ENCODE measurements at places on chromosomes 11 and 22.

DNA sequence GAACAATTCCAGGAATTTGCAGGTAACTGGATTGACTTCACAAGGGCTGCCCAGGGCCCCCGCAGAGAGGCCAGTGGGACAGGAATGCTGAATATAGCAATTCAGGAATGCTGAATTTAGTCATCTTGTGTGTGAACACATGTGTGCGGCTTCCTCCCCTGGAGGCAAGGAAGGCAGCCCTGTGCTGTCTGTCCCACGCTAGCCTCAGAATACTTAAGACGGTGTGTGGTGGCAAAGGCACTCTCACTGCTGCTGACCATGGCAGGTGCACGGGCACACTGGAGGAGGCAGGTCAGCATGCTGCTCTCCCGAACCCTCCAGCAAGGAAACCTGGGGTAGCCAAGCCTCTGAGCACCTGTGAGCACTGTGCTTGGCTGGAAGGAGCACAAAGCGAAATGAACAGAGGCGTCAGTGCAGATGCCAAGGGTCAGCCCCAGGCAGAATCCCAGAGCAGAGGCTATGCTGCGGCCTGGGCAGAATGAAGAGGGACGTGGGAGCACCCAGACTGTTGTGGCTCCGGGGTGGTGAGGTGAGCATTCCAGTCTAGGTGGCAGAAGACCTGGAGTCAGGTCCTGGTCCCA lies 2.7 kb downstream of the GNAZ start:
- no peak overlapping the region for H3K4me3 ChIP-seq
- H3K27ac ChIP-seq = no peak overlapping the region
- H3K36me3 ChIP-seq = no peaks in the 10 kb centered on the region
- H3K27me3 ChIP-seq = no peaks in the 10 kb centered on the region

- H3K4me1 ChIP-seq = peaks cover 61% of the 10 kb centered on the region
- H3K27ac ChIP-seq = no peak overlapping the region
- no peaks in the 10 kb centered on the region for H3K27me3 ChIP-seq
- no peak overlapping the region for H3K4me3 ChIP-seq
Measured at GRCh38 chr11:102458548-102458947, 6.0 kb upstream of the TMEM123 start.

DNA sequence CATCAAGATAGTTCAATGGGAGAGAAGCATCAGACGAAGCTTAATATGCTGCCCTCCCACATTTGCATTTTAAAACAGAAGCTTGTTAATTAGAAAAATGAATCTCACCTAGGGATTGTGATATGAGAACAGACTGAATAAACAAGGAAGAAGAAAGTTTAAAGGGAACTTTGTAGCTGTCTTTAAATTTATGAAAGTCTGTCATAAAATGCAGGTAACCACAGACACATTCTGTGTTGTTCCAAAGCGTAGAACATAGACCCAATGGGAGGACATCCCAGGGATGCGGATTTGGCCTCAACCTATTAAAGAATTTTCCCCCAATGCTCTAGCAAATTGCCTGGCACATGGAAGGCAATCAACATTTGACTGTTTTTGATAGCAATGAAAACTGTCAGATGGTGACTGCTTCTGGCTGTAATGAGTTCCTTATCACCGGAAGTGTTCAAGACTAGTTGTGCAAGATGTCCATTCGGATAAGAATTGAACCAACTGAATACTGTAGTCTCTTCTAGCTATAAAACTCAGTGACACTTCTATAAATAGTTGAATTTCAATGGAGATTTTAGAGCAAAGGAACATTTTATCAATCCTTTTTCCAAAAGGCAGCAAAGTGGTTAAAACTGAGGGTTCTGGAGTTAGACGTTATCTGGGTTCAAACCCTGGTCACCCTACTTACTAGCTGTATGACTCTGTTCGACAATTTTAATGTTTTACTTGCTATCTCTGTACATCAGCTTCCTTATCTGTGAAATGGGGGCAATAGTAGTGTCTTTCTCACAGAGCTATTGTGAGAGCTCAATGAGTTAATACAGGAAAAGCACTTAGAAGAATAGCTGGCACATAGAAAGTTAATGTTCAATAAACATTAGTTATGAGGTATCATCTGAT lies 64.9 kb downstream of the LIF start:
- no peaks in the 10 kb centered on the region for H3K36me3 ChIP-seq
- no peak overlapping the region for H3K27ac ChIP-seq
- H3K27me3 ChIP-seq = no peaks in the 10 kb centered on the region
- no peak overlapping the region for H3K4me3 ChIP-seq

DNA sequence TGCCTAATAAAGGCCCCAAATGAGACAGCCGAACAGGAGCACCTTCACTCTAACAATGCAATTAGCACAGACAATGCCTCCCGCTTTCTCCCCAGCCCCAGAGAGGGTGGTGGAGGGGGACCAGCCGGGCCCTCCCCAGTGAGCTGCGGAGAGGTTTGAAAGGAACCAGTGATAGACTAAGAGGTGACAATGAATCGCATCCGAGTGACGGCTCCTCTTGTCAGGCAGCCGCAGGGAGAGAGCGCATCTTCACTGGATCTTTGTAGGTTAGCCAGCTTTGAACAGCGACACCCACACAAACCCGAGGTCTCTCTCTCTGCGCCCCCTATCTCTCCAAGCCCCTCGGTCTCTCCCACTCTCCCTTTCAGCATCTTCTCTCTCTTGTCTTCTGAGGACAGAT lies 28.0 kb downstream of the FLRT1 start:
- H3K27ac ChIP-seq = no peak overlapping the region
- H3K36me3 ChIP-seq = no peaks in the 10 kb centered on the region
- H3K4me1 ChIP-seq = peaks cover 19% of the 10 kb centered on the region
- H3K27me3 ChIP-seq = peaks cover 7% of the 10 kb centered on the region
- H3K4me3 ChIP-seq = no peak overlapping the region
- DNase-seq = no peak

DNA sequence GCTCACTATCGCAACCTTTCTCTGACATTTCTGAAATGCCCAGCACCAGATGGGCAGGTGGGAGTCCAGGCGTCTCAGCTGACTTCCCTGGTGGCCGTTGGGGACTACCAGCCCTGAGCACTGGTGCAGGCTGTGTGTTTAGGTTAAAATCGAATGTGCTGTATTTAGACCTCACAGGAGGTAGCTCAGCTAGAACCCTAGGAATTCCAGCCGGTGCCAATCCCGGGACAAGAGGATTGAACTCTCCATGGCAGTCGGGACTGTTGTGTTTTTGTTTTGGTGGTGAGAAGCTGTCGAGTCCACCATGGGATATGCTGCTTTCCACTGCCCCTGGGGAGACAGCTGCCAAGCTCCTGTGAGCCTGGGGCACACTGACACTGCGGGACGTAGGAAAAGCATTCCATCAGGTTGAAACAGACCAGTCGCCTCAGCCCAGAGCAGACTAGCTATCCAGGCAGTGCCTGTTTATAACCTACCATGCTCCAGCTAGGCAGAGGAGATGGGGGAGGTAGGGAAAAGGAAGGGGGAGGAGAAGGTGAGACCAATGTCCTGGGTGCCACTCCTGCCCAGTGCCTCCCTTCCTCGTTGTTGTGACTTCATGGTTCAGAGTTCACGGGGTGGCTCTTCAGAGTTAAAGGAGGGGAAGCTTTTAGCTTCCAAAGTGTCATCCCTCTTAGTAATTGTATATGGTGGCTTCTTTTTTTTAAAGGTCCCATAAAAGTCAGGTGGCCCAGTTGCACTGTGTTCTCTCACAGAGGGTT lies 53.0 kb downstream of the MICAL2 start:
- DNase-seq = no peak
- H3K36me3 ChIP-seq = no peaks in the 10 kb centered on the region
- H3K4me1 ChIP-seq = no peaks in the 10 kb centered on the region
- peak overlapping the region; percentile 73 for H3K27ac ChIP-seq
- H3K27me3 ChIP-seq = no peaks in the 10 kb centered on the region

DNA sequence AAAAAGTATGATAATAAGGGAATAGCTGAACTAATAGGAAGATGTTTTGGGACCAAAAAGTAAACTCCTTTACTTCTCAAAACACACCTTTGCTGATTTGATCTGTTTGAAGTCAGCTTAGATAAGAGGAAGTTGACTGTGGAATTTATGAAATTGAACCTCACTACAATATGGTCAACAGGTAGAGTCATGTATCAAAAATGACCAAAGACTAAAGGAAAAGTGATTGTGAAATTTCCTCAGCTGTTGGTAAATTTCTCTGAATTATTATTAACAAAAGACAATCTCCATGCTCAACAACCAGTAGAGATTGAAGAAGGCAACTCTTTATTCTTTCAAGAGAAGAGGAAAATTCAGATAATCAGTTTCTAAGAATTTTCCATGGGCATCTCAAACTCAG lies 826.5 kb downstream of the KCNA4 start:
- no peaks in the 10 kb centered on the region for H3K4me1 ChIP-seq
- DNase-seq = no peak
- H3K36me3 ChIP-seq = no peaks in the 10 kb centered on the region

GRCh38 chr11:67289226-67289650 lies at the start of gene ANKRD13D:
TSS of gene ANKRD13D (plus strand) at chr11:67289303. CDS start at chr11:67289461, 158 bp downstream.
- peak within 1 kb of the TSS; percentile 99 for H3K27ac ChIP-seq
- H3K36me3 ChIP-seq = peaks cover 9% of the 10 kb centered on the region

DNA sequence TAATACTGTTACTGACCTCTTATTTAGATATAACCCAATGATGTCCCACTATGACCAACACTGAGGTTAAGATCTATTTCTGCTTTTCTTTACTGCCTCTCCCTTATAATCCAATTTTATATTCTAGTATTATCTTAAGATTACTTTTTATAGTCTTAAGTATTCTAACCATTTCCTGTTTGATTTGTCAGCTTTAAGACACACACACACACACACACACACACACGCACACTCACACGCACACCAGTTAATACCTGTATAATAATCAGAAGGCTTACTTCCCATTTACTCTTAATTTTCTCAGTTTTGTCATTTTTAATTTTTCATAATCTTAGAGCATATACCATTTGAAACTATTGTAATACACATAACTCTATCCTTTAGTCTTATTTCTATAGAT lies 226.0 kb upstream of the C11orf87 start:
- H3K4me3 ChIP-seq = no peak overlapping the region
- H3K4me1 ChIP-seq = no peaks in the 10 kb centered on the region
- H3K27me3 ChIP-seq = no peaks in the 10 kb centered on the region
- DNase-seq = no peak
- no peak overlapping the region for H3K27ac ChIP-seq
- H3K36me3 ChIP-seq = no peaks in the 10 kb centered on the region

- DNase-seq = no peak
- no peaks in the 10 kb centered on the region for H3K27me3 ChIP-seq
- no peak overlapping the region for H3K4me3 ChIP-seq
- no peak overlapping the region for H3K27ac ChIP-seq
- H3K4me1 ChIP-seq = peaks cover 18% of the 10 kb centered on the region
- H3K36me3 ChIP-seq = peaks cover 19% of the 10 kb centered on the region
Measured at GRCh38 chr11:10022764-10023163, 271.3 kb downstream of the SBF2 start.

GRCh38 chr11:71268706-71269321 lies 16.4 kb upstream of the SHANK2 start:
- H3K27me3 ChIP-seq = peaks cover 13% of the 10 kb centered on the region
- peaks cover 10% of the 10 kb centered on the region for H3K36me3 ChIP-seq
- DNase-seq = no peak
- H3K4me3 ChIP-seq = no peak overlapping the region

- H3K27me3 ChIP-seq = no peaks in the 10 kb centered on the region
- peaks cover 13% of the 10 kb centered on the region for H3K4me1 ChIP-seq
- H3K27ac ChIP-seq = no peak overlapping the region
Measured at GRCh38 chr22:40524392-40525249, 111.9 kb downstream of the MRTFA start.

- peaks cover 48% of the 10 kb centered on the region for H3K4me1 ChIP-seq
- no peaks in the 10 kb centered on the region for H3K27me3 ChIP-seq
- DNase-seq = no peak
- peaks cover 15% of the 10 kb centered on the region for H3K36me3 ChIP-seq
- peak overlapping the region; percentile 65 for H3K27ac ChIP-seq
- H3K4me3 ChIP-seq = peak overlapping the region; percentile 60
Measured at GRCh38 chr22:23791738-23792645, 5.2 kb downstream of the SMARCB1 start.

GRCh38 chr11:35600331-35600838 lies 17.9 kb upstream of the FJX1 start:
- H3K4me3 ChIP-seq = no peak overlapping the region
- no peak overlapping the region for H3K27ac ChIP-seq
- H3K4me1 ChIP-seq = no peaks in the 10 kb centered on the region
- H3K27me3 ChIP-seq = peaks cover 25% of the 10 kb centered on the region
- no peak for DNase-seq
- H3K36me3 ChIP-seq = no peaks in the 10 kb centered on the region

DNA sequence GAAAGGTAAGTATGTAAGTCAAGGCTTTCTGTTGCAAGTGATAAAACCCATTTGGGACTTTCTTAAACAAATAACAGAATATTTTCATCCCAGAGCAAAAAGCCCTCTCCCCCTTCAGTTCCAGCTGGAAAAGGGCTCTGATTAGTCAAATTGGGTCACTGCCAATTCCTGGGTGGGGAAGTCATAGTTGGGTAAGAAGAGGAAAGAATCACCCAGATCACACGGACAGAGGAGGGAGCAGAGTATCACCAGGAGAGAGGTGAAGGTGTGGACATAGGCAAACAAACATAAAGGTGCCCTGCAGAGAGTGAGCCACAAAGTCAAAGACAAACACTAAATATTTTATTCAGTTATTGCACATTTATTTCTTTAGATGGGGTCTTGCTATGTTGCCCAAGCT lies 36.3 kb upstream of the SORL1 start:
- H3K27me3 ChIP-seq = no peaks in the 10 kb centered on the region
- H3K27ac ChIP-seq = peak overlapping the region; percentile 89
- H3K4me3 ChIP-seq = no peak overlapping the region
- H3K4me1 ChIP-seq = peaks cover 64% of the 10 kb centered on the region
- no peaks in the 10 kb centered on the region for H3K36me3 ChIP-seq

- H3K4me3 ChIP-seq = peak overlapping the region; percentile 99
- H3K27me3 ChIP-seq = no peaks in the 10 kb centered on the region
- DNase-seq = no peak
Measured at GRCh38 chr11:128507936-128508335, 79.4 kb downstream of the ETS1 start.

- H3K36me3 ChIP-seq = no peaks in the 10 kb centered on the region
- H3K4me3 ChIP-seq = no peak overlapping the region
- peaks cover 12% of the 10 kb centered on the region for H3K4me1 ChIP-seq
- H3K27me3 ChIP-seq = no peaks in the 10 kb centered on the region
Measured at GRCh38 chr11:105070306-105070705, 25.2 kb upstream of the CARD16 start.

DNA sequence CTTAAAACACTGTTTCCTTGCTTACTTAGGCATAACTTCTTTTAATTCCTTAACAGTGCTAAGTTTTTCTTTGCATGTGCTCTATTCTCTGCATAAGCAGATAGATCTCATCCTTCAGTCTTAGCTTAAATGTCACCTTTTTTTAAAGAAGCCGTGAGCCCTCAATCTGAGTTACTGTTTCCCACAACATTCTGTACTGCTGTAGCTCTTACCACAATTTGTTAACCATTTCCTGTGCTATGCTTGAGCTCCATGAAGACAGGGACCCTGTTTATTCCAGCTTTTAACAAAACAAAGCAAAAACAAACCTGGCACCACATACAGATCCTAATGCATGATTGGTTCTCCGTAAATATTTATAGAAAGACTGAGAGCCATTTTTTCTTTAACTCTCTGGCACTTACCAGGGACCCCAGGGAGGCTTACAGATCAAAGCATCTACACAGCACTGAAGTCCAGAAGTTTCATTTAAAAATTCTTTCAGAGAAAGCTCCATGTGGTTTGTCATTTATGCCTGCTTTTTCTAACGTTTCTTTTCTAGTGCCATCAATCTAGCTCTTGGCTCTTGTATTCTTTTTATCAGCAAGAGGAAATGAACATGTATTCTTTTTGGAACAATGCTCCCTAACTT lies 74.9 kb downstream of the DYNC2H1 start:
- H3K36me3 ChIP-seq = peaks cover 4% of the 10 kb centered on the region
- no peaks in the 10 kb centered on the region for H3K27me3 ChIP-seq
- no peak overlapping the region for H3K4me3 ChIP-seq
- peaks cover 3% of the 10 kb centered on the region for H3K4me1 ChIP-seq
- DNase-seq = no peak

All from naive thymus-derived CD8-positive, alpha-beta T cell (primary cell).